ENCODE measurements at places on chromosomes 6 and 20.

GRCh38 chr6:106553440-106553839, 75.9 kb downstream of the RTN4IP1 start:
- no peak for DNase-seq

- DNase-seq: peak; percentile 86
Measured at GRCh38 chr6:113632220-113632864, 224.8 kb upstream of the MARCKS start.

GRCh38 chr6:159249128-159249527, 79.9 kb downstream of the FNDC1 start:
- no peak for DNase-seq

- DNase-seq: peak; percentile 79
Measured at GRCh38 chr6:140073456-140073855, 699.0 kb upstream of the CITED2 start.

GRCh38 chr6:152267967-152268845, 369.0 kb downstream of the SYNE1 start:
- no peak for DNase-seq

DNA sequence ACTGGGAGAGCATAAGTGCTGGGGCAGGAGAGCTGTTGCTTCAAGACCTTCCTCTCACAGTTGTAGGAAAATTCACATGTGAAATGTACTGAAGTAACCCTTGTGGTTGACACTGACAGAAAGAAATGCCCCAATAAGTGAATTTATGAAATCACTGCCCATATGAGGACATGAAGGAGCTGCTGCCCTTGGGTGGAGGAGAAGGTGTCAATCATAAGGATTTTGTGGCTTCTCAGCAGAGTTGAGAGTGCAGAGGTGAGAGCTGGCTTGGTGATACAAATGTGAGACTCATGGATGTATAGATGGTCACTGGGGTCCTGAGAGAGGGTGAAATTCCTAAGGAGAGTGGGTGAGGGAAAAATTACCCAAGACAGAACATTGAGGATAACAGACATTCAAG, 33.9 kb upstream of the CMTR1 start:
- no peak for DNase-seq

DNA sequence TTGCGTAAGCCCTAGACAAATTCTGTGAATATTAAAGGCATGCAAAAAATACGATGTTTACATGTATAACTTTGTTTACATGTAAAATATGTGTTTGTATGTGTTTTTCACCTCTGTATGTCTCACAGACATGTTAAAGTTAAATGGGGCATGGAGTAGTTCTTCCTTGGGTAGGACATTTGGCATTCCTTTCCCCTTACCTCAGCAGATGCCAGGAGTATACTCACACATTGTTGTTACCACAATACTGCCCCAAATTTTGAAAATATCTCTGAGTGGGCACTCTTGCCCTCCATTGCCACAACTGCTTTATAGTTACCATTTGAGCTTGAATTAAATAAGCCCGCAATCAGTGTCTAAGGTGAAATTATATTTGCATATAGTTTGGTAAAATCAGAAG, 147.5 kb downstream of the MYO6 start:
- no peak for DNase-seq

DNA sequence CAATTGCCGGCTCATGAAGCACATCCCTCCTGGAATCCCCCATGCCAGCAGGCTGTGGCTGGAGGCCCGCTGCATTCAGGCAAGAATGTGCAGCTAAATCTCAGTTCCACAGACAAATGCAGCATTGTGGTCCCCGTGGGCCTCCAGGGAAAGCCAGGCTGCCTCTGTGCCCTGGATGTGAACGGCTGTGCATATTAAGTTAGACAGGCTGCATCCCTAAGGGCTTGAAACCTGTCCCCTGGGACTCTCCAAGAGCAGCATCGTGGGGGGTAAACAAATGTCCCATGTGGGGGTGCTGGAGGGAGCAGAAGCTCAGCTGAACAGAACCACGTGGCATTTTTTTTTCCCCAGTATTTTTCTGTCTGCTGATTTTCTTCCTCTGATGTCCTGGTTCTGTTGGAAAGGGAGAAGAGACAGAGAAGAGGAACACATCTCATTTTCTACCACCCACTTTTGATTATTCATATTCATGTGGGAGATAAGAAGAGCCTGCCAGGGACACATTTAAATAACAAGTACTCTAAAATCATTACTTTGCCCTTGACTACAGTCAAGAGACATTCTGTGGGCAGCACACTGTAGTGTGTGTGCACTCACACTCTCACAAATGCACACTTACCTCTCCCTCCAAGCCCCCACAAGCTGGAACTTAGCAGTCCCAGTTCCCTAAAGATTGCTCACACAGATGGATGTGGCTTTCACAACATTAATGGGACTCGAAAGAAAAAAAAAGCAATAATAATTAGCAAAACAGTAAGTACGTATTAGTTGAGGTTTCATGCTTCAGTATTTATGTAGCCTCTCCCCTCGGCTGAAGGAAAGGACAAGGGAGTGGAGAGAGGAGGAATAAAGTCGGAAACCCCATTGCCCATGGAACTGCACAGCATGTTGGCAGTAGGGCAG, 16.9 kb downstream of the GFOD1 start:
- peak; percentile 61 for DNase-seq
